ENCODE measurements at places on chromosomes 6 and 20.

DNA sequence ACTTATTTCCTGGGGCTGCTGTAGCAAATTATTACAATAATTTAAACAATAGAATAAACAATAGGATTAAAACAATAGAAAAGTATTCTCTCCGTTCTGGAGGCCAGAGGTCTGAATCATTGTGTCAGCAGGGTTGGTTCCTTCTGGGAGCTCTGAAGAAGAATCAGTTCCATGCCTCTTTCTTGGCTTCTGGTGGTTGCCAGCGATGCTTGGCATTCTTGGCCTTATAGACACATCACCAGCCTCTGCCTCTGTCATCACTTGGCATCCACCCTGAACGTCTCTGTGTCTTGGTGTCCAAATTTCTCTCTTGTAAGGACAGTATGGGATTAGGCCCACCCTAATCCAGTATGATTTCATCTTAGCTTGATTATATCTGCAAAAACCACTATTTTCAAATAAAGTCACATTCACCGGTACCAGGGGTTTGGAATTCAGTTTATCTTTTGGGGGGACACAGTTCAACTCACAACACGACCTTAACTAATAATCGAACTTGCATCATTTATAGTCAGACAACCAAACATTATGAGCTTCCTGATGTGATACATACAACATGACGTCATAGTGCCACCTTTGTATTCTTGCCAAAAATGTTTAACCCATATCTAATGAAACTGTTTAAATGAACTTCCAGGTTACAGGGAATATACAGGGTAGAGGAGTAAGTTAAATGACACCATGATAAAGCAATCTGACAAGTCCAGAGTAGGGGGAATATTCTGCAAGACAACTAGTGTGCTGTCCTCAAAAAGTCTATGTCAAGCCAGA lies 84.7 kb upstream of the RNF24 start:
- no peak for DNase-seq

GRCh38 chr6:73515204-73515655 lies 5.6 kb downstream of the EEF1A1 start:
- DNase-seq, result peak; percentile 39

- no peak for DNase-seq
These were observed 1.4 kb downstream of the SLC35F1 start for GRCh38 chr6:117908246-117909068.

GRCh38 chr20:15065794-15066193 lies 728.4 kb upstream of the FLRT3 start:
- no peak for DNase-seq

DNA sequence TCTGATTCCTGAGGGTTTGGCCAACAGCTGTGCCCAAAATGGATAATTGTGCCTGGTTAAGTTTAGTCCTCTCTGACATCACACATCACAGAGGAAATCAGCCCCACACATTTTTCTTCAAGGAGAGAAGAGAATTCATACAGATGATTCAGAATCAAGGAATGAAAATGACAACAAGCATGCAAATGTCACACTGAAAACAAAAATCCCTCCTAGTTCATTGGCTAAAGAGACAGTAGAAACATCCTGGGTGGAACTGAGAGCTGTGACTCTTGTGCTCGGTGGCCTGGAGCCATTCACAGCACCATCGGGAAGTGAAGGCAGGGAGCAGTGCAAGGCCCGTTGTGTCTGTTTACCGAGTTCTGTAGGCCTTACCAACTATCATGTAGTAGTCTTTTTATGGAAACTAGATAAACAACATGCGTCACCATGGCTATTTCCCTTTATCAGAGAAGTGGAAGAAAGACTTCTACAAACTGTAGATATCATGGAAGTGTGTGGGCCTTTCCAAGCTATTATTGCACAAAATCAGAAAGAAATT lies 81.7 kb upstream of the TENT5A start:
- no peak for DNase-seq

DNA sequence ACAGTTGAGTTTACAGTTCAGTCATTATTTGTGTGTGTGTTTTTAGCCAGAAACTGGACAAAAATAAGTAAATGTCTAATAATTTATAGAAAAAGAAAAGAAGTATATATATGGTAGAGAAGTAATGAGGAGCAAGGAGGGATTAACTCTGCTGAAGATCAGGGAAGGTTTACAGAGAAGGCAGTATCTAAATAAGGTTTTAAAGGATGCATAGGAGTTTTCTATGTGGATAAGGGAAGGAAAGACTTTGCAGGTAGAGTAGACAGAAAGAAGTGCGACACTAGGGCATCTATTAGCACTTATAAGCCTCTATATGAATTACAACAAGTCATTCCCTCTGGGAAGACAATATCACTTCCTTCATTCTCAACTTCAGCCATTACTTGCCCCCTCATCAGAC lies 34.3 kb downstream of the ISM1 start:
- DNase-seq, result no peak

GRCh38 chr6:45433533-45434380 lies 56.0 kb upstream of the SUPT3H start:
- DNase-seq, result no peak

GRCh38 chr6:56752009-56752408 lies 109.3 kb upstream of the DST start:
- no peak for DNase-seq

DNA sequence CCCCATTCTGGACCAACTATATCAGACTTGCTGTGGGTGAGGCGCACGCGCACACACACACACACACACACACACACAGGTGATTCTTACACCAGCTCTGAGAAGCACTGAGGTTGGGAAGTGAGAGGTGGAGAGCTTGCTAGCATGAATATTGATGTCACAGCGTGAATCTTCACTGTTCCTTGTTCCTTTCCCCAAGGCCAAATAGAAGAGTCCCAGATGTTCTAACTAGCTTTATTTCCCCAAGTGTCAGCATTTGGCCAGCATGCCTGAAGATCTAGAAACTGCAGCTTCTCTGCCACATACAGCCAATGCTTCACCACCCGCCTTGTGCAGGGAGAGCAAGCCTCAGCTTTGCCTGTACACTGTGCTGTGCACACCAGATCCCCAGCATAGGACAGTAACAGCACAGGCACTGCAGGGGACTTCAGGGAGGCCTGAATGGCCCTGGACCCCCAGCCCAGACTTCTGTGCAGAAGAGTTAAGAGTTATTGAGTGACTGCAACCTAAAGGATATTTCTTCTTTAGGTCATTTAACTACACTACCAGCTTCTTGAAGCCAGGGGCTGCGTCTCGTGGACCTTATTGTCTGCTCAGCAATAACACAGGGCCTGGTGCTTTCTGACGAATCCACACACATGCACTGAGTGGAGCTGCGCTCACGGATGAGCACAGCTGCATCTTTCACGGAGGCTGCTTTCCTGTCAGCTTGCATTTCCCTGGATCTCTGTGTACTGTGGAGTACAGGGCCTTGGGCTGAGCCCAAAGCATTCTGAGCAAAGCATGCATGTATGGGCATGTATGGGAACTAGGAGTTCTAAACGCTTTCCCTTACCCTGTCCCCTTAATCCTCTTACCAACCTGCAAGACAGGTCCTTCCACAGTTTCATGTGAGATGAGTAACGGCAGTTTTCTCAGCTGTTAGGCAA lies 13.9 kb upstream of the CD93 start:
- DNase-seq, result no peak

GRCh38 chr6:42404484-42404883 lies 47.2 kb downstream of the TRERF1 start:
- DNase-seq, result no peak

- DNase-seq, result no peak
These were observed 88.9 kb upstream of the ELOVL5 start for GRCh38 chr6:53437557-53438202.

GRCh38 chr6:155660251-155660977 lies 204.8 kb upstream of the NOX3 start:
- no peak for DNase-seq

- DNase-seq, result no peak
These were observed 3.5 kb upstream of the RAET1L start for GRCh38 chr6:150028799-150029198.

- no peak for DNase-seq
These were observed 246.0 kb upstream of the ECI2 start for GRCh38 chr6:4381381-4381780.

- DNase-seq, result no peak
These were observed 301.0 kb upstream of the RUNX2 start for GRCh38 chr6:45027126-45027525.

- no peak for DNase-seq
These were observed 132.5 kb downstream of the PREX1 start for GRCh38 chr20:48695255-48695654.

GRCh38 chr6:72826037-72826436 lies 204.2 kb downstream of the KCNQ5 start:
- DNase-seq, result no peak

DNA sequence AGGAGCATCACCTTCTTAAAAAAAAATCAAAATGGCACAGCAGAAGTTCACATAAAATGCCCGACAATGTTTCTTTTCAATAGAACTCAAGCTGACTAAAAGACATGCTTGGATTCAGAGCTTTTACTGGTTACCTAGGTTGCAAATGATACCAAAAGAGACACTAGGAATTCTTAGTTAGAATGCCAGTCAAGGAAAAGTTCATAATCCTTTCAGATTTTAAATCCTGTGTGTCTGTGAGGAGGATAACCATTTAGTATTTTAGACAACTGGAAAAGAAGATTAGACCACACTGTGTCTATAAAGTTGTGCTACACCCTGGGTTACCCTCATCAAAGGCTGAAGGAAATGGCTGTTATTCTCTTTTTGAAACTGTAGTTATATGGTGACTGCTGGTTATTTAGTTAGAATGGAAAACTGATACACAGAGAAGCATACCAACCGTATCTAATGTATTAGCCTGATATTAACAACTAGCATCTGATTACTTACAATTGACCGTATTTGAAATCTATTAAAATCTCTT lies 139.5 kb downstream of the GJA10 start:
- no peak for DNase-seq

DNA sequence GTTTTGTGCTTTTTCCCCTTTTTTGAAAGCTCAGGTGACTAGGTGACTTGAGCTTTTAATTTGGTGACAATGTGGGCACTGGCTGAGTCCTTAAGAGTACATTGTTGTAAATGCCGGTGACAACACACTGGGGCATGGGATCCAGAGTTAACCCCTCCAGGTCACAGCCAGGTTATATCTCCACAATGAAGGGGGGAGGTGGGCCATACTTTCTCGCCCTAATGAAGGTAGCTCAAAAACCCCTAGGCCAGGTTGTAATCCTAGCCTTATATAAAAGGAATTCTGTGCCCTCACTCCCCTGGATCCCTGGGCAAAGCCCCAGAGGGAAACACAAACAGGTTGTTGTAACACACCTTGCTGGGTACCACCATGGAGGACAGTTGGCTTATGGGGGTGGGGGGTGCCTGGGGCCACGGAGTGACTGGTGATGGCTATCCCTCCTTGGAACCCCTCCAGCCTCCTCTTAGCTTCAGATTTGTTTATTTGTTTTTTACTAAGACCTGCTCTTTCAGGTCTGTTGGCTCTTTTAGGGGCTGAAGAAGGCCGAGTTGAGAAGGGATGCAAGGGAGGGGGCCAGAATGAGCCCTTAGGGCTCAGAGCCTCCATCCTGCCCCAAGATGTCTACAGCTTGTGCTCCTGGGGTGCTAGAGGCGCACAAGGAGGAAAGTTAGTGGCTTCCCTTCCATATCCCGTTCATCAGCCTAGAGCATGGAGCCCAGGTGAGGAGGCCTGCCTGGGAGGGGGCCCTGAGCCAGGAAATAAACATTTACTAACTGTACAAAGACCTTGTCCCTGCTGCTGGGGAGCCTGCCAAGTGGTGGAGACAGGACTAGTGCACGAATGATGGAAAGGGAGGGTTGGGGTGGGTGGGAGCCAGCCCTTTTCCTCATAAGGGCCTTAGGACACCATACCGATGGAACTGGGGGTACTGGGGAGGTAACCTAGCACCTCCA lies 2.2 kb upstream of the VEGFA start:
- no peak for DNase-seq

GRCh38 chr20:63026582-63027165 lies 19.9 kb upstream of the BHLHE23 start:
- DNase-seq, result no peak

- DNase-seq, result no peak
These were observed 317.6 kb downstream of the CLIC5 start for GRCh38 chr6:45698046-45698445.

DNA sequence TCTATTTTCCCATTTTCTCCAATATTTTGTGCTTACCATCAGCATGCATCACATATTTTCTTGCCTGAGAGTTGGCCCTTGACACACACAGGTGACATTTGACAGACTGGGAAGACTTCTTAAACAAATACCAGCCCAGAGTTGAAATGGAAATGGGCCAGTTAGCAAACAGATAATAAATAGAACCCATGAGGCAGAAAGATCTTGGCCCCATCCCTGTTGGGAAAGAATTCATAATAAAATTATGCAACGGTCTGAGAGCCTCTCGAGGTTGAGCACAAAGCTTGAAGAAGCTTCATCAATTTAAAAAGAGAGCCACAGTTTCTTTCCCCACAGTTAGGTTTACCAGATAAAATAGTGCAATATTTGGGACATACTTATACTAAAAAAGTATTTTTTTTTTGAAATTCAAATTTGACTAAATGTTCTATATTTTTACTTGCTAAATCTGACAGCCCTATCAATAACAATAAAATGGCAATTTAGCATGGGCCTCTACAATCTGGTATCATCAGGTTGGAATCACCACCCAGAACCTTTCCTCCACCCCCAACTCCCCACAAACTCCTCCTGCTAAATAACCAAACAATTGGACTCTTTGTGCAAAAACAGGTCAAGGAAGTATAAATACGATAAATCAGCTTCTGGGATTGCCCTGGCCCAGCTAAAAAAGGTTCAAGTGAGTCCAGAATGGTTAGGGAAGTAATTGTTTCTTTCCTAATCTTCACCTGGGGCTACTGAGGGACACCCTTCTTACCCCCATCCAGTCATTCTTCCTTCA lies 129.8 kb downstream of the CD164 start:
- no peak for DNase-seq

- no peak for DNase-seq
These were observed 5.3 kb upstream of the FUCA2 start for GRCh38 chr6:143516690-143517446.

- peak; percentile 76 for DNase-seq
These were observed 1.2 kb upstream of the RBM38 start for GRCh38 chr20:57389695-57390603.

GRCh38 chr20:45948742-45949541 lies 14.5 kb downstream of the PCIF1 start:
- no peak for DNase-seq

DNA sequence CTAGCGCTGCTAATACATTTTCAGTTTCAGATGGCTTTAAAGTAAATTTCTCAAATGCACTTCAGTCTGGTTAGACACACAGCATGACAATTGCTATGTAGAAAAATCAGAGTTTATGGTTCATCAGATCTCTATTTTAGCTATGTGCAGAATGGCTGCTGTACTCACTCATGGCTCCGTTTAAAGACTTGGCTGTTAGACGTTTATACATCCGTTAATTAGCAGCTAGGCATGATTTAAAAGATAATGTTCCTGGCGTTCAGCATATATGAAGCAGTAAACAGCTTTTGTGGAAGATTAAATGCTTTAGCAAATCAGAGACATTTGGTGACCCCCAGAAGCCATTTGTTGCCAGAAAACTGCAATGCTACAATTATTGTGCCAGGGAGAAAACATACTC lies 350.0 kb upstream of the MANEA start:
- DNase-seq, result no peak

Measured in activated naive CD8-positive, alpha-beta T cell treated with anti-CD3 and anti-CD28 coated beads for 36 hours (primary cell).